Cerebellar nuclear complex (tissue), 1 donor: ENCODE measurements at places on chromosomes 3 and 15.

DNA sequence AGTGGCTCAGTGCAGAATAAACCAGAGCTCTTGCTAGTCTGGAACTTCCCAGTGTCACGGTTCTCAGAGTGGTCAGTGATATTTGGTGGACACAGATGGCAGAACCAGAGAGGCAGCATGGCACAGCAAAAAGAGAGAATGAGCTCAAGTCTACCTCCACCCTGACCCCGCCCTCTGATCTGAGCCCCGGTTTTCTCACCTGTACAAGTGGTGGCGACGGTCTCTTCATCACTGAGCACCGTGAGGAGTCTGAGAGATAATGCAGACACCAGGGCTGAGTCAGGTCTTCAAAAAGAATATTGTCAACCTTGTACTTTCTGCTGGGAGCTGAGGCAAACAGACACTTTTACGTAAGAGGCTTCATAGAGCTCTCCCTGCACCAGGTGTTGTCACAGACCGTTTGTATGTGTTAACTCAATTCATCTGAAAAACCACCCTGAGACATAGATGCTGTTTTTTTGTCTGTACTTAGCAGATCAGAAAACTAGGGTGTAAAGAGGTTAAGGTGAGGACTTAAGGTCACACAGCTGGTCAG, 13.2 kb downstream of the FGD5 start:
- no peak for DNase-seq

DNA sequence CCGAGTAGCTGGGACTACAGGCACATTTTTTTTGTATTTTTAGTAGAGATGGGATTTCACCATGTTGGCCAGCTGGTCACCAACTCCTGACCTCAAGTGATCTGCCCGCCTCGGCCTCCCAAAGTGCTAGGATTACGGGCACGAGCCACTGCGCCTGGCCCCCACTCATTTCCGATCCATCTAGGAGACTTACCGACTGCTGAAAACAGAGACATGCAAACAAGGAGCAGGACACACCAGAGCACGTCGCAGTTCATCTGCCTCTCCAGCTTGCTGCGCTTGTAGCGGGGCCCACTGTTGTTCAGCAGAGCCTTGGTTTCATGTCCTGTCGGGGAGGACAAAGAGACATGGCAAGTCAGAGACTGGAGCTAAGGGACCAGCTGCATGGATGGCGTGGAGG, 137.4 kb downstream of the ATP10A start:
- no peak for DNase-seq

DNA sequence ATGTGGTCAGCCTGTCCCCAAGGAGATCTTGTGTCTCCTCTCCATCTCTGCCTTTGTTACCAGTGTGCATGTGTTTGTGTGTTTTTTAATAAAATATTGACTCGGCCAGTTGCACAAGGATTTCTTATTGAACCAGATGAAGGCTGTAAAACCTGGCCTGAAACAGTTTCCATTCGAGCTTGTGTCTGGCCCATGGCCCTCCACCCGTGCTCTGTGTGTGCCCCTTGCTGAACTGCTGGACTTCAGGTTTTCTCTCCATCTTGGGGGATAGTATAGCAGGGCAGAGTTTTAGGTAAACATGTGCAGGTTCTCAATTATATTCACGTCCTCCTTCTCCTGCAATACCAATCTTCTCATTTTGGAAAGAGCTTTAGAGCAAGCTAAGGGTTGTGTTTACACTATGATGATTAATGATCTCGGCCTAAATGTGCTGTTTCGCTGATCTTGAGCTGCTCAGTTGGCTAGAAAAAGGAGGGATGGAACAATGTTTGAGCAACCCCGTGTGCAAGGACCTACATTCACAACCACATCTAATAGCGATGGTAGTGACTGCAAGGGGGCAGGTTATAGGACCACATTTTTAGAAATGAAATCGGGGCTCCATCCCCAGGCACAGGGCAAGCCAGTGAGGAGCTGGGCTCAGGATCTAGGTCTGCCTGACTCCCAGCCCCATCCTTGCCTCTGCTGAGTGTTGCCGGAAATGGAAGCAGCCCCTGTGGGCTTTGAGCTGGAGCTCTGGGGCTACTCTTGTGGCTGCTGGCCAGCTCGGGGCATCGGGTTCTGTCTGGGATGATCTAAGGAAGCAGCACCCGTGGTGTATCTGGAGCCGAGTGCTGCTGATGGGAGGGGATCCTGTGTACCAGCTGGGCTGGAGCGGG, 47.7 kb downstream of the CMTM6 start:
- DNase-seq = no peak

GRCh38 chr15:98717371-98717770, 69.0 kb downstream of the IGF1R start:
- DNase-seq = no peak

GRCh38 chr15:85756411-85757072, 38.2 kb downstream of the KLHL25 start:
- DNase-seq = no peak

- no peak for DNase-seq
Measured at GRCh38 chr3:149247008-149247710, 25.5 kb upstream of the CP start.
